Activated CD4-positive, alpha-beta T cell treated with anti-CD3 and anti-CD28 coated beads, Interleukin-2, Interleukin-4, amounts not matched to agents 100 ng/mL and 50 ng/mL, durations not matched to agents 16 hours and 8 hours (primary cell): ENCODE measurements at places on chromosomes 2 and 18.

- no peak for DNase-seq
Observed at GRCh38 chr2:236165842-236166795, 2.1 kb downstream of the GBX2 start.

GRCh38 chr2:107740300-107740699, 86.4 kb upstream of the RGPD4 start:
- no peak for DNase-seq

- no peak for DNase-seq
Observed at GRCh38 chr2:45303417-45304202, 294.4 kb upstream of the SIX2 start.

GRCh38 chr2:133515271-133515670, 53.0 kb downstream of the NCKAP5 start:
- DNase-seq = no peak

DNA sequence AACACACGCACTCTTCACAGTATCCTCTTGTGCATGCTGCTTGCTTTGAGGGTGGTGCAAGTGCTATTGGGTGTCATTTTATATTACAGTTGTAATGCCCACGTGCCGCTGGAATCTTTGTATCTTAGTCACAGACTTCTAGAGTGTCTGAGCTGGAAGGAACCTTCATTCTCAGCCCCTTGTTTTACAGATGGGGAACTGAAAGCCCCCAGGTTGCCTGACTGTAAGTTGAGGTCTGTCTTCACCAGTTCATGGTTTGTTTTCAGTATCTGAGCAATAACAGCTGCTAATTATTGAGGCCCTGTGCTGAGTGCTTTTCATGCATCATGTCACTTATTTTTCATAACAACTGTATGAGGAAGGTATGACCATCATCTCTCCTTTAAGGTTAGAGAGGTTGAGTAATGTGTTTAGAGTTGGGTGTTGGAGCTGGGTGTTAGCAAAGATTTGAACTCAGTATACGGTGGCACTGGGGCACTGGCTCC, 77.0 kb downstream of the PRKCE start:
- no peak for DNase-seq

DNA sequence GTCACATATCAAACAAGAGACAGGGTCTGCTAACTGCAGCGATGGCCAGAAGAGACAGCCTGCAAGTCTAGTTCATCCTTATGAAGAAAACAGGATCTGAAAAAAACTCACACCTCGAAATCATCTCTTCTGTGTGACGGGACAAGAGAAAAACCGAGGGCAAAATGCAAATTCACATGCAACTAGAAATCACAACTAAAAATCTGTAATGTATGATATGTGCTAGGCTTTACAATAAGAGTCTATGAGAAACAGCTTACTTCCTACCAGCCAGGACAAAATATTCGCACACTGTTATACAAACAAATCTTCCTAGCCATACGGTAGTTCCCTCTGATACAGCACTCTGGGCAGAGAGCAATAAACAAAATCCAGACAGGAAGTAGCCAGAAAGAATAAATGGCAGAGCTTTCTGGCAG, 48.8 kb downstream of the ANKRD44 start:
- DNase-seq = no peak

DNA sequence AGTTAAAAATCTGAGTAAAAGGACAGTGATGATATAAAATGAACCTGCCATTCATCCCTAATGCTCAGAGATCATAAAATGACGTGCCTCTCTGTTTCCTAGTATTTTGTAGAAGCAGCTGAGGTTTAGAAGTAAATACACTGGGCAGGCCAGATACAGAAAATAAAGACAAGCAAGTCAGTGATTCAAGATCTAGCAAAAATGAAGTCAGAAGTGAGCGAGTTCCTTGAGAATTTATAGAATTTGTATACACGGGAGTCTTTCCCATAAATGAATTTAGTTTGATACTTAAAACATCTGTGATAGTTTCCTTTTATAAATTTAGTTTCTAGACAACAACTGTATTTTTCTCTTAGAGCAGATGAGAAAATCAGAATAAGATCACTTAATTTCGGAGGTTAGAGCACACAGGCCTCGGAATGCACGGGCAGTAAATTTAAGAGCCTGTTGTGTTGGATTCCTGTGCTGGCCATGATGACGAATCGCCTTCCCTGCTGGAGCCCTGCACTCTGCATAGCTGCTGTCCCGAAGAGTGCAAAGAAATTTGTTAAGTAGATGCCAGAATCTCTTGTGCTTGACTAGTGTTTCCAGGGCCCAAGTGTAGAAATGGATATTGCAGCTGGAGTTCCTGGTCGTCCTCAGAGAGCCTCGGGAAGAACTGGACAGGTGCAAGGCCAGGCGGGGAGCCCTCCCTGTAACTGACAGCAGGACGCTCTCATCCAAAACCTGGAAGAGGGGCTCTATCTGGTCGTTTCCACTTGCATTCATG, 83.7 kb upstream of the RBM44 start:
- no peak for DNase-seq

- DNase-seq = no peak
Observed at GRCh38 chr2:75290600-75291150, 91.4 kb upstream of the TACR1 start.

DNA sequence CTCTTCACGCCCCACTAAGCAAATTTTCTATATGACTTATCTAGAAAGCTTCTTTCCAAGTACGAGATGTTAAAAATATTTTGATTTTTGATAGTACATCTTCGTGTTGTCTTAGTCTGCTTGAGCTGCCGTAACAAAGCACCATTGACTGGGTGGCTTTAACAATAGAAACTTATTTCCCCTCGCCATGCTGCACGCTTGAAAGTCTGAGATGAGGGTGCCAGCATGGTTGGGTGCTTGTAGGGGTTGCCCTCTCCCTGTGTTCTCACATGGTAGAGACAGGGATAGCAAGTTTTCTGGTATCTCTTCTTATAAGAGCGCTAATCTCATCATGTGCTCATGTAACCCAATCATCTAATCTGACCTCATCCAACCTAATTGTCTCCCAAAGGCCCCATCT, 106.2 kb downstream of the TANC1 start:
- DNase-seq = no peak

GRCh38 chr18:57431002-57431382, 4.2 kb upstream of the ONECUT2 start:
- no peak for DNase-seq

GRCh38 chr2:105754994-105755393, 10.3 kb downstream of the NCK2 start:
- DNase-seq = no peak

GRCh38 chr2:223901311-223901710, 43.8 kb downstream of the WDFY1 start:
- DNase-seq = no peak

DNA sequence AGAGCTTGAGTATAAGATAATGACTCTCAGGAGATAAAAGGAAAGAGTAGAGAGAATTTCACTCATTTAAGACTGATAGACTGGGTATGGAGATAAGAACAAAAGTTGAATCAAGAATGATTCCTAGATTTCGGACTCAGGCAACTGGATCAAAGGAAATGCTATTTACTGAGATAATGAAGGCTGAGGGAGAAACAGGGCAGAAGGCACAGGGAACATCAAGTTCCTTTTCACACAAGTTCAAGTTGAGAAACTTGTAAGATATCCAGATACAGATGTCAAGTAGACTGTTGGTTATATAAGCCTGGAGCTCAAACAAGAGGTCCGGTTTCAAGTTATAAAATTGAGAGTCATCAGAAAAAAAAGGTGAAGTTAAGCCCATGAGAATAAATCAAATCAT, 360.8 kb downstream of the TNS1 start:
- DNase-seq = no peak

DNA sequence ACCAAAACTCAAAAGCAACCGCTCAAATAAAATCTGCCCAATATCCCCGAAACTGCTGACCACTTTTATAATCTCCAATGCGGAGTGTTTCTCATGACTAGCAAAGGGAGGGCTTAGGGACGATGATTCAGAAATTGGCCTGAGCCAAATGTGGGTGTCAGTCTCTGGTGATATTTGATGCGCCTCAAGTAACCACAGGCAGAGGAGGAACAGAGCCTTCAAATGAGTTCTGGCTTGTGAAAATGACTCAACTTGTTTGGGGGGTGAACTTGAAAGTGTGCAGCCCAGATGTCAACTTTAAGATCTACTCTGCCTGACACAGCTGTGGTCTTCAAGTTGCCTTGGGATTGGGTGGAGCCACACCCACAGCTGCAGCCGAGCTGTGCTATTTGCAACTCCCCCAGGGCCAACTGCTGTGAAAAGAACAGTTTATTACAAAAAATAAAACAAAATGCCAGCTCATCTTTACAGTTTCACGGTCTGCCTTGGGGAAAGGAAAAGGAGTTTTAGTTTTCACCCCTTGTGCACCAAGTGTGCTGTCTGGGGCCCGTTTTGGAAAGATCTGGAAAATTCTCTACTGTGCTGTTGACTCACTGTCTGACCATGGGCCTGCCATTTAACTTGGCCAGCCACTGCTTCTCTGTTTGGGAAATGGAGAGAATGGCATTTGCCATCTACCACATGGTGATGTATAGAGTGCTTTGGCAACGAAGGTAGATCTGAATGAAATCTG, 222.1 kb downstream of the MTX2 start:
- DNase-seq = peak; percentile 34

DNA sequence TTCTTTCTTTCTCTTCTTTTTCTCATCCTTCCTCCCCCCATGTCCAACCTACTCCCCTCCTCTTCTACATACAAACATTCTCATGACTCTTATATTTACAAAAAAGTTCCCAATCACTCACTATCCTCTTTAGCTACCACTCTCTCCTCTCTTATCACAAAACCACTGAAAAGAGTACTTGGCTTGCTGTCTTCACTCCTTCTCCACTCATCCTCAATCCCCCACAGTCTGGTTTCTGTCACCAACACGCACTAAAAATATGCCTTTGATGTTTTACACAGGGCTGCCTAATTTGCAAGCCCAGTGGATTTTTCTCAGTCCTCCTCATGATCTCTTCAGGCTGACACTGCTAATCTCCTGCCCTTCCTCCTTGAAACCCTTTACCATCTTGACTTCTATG, 159.5 kb downstream of the TNS1 start:
- no peak for DNase-seq
